Activated T-cell treated with anti-CD3 and anti-CD28 coated beads, Interleukin-2, amount 50 U/mL, for 72 hours (primary cell): ENCODE measurements at places on chromosomes 2 and 18.

DNA sequence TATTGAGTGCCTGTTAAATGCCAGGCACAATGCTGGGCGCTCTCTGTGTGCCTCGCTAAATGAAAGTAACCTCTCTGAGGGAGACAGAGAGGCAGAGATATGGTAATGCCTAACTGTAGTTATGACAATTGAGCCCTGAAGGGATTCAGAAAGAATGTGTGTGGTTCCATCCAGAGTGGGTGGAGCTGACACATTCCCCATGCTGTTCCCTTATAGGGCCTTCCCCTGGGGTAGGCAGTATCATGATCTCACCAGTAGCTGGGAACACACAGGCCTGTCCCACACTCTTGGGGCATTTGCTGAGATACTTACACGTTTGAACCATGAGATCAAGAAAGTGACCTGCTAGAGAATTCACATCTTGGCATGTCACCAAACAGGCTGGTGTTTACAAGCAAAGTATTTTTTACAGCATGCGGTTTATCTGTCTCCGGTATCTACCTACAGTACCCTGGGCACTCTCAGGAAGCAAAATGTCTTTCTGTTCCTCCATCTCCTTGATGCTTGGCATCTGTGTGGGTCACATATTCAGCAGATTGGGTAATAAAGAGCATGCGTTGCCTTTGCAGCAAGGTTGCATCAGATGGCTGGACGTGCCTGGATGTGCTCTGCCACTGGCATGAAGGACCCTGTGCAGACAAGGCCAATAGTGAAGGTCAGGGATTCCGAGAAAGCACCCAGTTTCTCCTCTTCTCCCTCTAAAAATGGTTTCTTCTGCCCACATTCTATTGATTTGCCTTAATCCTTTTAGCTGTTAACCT, 9.4 kb downstream of the CTIF start:
- no peak for DNase-seq

DNA sequence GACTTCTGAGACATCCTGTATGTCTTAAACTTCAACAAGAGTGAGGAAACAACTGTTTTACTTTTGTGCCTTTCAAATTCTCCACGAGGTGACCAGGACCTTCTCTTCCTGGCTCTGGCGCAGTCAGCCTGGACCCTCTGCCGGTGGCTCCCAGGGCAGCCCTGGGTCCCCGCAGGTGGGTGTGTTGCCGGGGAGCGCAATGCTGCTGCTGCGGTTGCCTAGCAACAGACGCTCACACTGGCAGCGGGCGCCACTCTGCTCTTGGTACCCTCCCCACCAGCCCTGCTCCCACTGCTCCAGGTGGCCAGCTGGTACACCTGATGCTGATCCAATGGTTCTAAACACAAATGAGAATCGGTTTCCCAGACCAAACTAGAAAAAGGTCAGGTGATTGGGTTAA, 58.7 kb downstream of the GNAL start:
- DNase-seq = no peak

DNA sequence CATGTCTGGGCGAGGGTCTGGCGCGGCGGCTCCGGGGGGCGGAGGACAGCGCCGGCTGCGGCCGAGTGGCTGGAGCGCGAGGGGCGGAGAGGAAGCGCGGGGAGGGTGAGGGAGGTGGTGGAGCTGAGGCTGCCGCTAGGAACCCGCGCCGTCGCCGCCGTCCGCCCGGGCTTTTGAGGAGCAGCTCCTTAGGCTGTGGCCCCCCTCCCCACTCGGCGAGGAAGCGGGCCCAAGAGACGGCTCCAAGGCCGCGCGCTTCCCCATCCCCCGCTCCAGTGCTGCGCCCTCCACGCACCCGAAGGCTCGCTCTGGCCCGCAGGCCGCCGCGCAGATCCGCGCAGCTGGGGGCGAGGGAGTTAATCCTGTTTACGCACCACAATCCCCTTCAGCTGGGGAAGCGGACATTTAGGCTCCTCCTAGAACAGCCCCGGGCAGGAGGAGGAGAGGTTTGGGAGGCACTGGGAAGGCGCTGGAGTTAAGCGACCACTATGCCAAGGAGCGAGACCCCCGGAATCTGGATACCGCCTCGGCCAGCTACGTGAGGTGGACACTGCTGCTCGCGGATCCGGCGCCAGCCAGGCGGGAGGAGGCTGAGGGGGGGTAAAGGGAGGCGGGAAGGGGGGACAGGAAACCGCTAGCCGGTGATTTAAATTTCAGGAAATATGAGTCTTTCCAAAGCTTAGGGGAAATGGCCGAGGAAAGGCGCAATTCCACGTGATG, at the start of gene CNRIP1:
Gene CNRIP1 (minus strand): TSS at position 552 of the 720 bp plus-strand sequence. CDS start 549 bp downstream, at position 3.
- peak; percentile 10 for DNase-seq

DNA sequence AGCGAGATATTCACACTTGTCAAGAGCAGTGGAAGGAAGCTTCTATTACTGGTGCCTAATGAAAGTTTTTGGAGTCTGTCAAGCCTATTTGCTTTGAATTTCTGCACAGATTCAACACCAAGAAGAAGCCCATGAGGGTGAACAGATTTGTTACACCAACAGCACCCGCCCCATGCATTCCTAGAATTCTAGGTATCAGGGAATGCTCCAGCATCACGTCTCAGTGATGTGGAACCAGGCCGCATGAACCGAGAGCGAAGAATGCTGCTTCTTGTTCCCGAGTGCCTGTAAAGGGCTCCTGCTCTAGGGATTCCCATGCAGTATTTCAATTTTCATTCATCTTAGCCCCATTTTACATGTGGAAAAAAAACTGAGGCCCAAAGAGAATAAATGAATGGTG, 69.7 kb downstream of the KCNF1 start:
- DNase-seq = no peak

DNA sequence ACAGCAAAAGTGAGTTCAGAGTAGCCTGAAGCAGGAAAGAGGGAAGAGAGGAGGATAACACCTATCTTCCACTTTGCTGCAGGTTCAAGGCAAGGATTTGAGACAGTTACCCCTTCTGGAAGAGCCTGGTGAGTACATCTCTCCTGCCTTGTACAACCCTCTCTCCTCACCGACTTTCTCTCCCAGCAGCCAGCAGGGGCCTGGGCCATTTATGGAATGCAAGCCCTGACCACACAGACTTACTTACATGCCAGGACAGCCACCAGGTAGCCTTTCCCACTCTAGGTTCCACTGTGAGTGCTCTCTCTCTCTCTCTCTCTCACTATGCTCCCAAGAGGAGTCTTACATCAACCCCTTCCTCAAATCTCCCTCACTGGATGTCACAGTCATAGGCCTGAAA, 57.0 kb downstream of the BCL11A start:
- no peak for DNase-seq

- no peak for DNase-seq
Observed at GRCh38 chr2:204538182-204539018, 6.9 kb upstream of the PARD3B start.

- no peak for DNase-seq
Observed at GRCh38 chr2:241956521-241957110, 87.1 kb downstream of the RTP5 start.

DNA sequence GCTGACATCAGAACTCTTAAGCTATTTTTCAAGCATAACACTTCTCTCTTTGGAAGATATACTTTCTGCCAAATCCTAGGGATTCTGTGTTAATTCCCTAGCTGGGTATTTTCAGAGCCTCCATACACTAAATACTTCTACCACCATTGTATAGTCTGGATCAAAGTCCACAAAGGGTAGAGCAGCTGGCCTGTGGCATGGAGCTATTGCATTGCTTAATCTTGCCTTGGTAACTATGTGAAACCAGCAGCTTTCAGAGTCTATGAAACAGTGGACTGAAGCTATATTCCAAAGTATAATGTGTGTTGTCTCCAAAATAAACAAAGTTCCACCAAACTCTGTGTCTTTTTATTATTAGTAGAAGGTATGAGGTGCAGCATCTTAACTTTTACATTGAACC, 296.9 kb upstream of the CDH19 start:
- DNase-seq = no peak

DNA sequence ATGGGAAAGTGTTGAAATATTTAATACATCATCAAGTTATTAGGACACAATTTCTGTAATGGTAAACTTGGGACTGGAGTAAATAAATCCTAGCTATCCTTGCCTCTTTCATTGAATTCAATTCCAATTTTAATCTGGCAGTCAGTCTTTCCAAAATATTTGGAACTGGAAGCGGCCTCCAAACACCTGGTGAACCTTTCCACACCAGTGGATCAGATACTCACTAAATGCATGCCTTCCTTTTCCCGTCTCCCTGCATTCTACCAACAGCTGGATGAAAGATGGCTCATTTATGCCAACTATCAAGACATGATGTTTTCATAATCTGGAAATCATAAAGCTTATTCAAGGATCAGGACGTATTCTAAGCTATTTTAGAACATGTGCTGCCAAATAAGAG, 488.2 kb upstream of the SPHKAP start:
- DNase-seq = no peak

DNA sequence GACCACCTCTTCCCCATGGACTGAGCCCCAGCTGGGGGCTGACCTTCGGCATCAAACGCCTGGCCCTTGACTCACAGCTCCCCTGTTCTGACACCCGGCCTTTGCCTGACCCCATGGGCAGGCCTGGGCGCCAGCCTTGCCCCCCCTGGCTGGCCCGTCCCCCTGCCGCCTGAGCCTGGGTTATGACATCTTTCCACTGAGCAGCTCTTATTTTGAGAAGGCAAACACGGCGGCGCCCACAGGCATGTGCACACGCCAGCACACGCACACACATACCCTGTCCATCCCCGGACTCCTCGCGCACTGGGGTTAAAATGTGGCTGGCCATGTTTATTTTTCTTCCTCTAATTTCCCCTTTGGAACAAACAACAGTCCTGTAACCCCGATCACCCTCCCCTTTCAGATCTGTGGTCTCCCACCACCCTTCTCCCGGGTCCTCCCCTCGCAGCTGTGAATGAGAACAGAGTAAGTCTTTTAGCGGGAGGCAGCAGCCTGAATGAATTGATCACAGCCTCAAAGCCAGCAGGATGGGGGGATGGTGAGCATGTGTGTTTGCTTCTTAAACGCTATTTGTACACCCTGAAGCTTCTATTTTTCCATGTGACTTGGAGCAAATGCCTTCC, 11.8 kb upstream of the ATOH8 start:
- DNase-seq = no peak

DNA sequence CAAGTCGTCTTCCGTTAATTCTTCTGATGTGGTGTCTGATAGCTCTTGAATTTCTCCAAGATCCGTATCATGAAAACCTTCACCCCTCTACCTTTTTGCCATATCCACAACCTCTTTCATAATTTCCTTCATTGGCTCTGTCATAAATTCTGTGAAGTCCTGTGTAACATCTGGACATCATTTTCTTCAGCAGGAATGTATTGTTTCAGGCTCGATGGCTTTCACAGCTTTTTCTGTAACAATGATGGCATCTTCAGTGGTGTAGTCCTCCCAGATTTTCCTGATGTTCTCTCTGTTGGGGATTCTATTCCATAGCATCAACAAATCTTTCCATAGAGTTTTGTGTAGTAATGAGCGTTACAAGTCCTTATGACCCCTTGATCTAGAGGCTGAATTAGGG, 114.2 kb upstream of the EML6 start:
- DNase-seq = no peak

GRCh38 chr2:22450831-22451230, 934.1 kb upstream of the KLHL29 start:
- no peak for DNase-seq

DNA sequence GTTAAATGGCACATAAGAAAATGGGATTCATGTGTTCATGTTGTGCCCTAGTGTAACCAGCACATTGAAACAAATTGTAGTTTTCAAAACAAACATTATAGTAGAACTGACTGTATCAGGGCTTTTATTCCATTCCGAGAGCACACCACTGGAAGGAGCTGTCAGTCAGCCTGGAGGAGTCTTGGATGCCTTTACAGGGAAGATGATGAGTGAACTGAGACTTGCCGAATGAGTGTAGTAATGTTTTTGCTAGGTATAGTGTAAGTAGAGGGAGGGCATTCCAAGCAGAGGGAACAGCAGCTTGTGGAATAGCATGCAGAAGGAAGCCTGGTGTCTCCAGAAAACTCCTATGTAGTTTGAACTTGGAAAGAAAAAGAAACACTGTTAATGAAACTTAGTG, 183.5 kb downstream of the MCFD2 start:
- no peak for DNase-seq

DNA sequence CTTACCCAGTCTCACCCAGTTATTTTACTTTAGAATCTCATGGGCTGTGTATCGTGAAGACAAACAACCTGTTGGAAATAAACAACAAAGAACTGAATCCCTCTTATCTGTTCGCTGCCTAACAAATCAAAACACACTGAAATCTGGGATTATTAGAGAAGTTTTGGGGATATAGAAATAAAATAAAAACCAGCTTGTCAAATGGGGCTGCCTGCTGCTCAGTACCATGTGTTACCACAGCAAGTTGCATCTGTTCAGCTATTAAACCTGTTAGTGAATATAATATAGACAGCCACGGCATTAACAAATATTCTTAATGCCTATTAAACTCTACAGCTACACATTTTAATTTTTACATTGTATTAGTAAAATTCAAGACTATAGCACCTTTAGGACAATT, 810.8 kb downstream of the NRXN1 start:
- DNase-seq = no peak

GRCh38 chr2:143398781-143399180, 269.6 kb downstream of the ARHGAP15 start:
- DNase-seq = no peak

GRCh38 chr2:230230087-230230486, 4.6 kb downstream of the SP140 start:
- no peak for DNase-seq

DNA sequence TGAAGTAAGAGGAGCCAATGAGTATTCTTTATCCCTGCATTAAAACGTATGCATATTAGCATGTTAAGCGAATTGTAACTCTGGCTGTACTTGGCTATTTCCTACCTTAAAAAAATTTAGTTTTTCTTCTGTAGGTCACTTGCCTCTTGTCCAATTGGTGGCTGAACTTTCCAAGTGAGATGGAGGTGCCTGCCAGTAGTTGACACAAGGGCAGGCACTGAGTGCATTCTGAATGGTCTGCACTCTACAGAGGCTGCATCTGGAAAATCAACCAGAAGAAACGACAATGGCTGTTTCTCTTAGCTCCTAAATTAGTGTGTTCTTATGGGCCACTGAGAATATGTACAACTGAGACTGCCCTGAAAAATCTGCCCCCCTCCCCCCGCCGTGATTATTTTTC, 160.8 kb downstream of the PRPF40A start:
- no peak for DNase-seq

DNA sequence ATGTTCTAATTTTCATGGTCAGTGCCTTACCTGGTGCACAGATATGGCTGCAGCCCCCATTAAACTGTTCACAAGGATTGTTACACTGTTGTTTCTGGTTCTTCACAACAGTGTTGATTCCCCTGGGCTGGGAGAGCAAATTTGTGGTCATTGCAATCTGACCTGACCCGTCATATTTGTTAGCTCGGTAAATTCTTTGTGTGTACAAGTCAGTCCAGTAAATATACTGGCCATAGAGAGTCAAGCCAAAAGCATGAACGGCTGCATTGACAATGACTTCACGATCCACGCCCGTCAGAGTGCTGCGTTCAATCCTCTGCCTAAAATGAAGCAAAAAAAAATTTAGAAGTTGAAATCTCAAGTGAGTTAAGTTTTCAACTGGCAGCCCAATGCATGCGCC, 134.6 kb downstream of the DHRS9 start:
- DNase-seq = no peak

DNA sequence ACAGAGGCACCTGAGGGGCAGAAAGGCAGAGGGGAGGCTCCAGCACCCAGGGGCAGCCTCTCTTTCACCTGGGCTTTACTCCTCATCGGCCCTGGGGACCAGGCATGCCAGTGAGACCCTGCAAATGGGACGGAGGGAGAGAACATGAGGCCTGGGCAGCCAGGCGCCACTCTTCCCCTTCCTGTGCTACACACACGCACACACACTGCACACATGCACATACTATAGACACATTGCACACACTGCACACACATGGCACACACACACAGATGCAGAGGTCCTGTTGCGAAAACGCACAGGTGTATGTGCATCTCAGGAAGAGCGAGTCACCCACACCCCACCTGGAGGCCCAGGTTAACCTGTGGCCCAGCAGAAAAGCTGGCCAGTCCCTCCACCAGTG, 3.4 kb upstream of the RAB6D start:
- DNase-seq = no peak
